ENCODE measurements at places on chromosomes 3 and 15.

DNA sequence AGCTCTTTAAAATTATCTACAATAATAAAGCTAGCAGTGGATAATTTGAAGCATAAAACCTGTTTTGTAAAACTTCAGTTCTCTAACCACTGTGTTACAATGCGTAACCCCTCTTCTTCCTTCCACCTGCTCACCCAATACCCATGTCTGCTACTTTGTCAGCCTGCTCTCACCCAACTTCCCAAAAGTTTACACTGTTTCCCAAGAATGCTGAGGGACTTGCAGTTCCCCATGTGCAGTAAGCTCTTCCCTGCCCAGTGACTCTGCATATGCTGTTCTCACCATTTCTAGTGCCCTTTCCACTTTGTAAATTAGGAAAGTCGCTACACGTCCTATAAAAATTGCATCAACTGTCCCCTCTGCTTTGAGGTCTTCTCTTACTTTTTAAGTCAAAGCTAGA is 315.9 kb upstream of the SEMA6D start:
- DNase-seq, result no peak

DNA sequence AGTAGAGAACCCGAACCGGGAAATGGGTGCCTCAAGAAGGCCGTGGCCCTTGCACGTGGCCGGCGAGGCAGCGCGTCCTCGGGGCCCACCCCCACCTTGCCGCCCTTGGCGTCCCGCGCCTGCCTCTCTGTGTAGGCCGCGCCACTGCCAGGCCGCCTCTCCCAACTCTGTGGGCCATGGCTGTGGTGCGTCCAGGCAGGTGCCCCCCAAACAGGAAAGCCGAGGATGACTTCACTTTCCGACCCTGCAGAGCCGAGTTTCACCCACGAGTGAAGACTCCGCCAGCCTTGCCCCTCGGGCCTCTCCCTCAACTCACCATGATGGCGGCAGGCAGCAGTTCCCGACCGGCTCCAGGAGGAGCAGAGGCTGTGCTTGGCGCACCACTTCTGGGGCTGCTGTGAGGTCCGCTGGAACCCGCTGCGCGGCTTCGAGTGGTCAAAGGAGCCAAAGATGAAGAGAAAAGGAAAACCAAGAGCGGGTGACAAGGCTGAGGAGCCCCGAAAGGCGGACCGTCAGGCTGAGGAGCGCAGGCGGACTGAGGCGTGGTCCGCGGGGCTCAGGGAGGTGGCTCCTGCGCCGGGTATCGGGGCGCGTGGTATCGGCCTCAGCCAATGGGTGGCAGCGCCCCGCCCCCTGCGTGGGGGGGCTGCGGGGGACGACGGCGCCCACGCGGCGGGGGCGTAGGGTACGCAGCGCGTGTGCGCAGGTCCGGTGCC is at the start of gene DAZL:
Gene DAZL, minus strand, starts transcription at position 537 of the 716 bp plus-strand sequence. Its CDS starts 218 bp downstream, at position 319.
- DNase-seq, result no peak

GRCh38 chr3:3119393-3119851 is 7.3 kb upstream of the TRNT1 start:
- DNase-seq, result no peak

- DNase-seq, result no peak
These were observed 424.0 kb upstream of the C2CD4B start for GRCh38 chr15:62588938-62589670.

- DNase-seq, result no peak
These were observed 41.5 kb downstream of the RBP2 start for GRCh38 chr3:139434764-139435307.

DNA sequence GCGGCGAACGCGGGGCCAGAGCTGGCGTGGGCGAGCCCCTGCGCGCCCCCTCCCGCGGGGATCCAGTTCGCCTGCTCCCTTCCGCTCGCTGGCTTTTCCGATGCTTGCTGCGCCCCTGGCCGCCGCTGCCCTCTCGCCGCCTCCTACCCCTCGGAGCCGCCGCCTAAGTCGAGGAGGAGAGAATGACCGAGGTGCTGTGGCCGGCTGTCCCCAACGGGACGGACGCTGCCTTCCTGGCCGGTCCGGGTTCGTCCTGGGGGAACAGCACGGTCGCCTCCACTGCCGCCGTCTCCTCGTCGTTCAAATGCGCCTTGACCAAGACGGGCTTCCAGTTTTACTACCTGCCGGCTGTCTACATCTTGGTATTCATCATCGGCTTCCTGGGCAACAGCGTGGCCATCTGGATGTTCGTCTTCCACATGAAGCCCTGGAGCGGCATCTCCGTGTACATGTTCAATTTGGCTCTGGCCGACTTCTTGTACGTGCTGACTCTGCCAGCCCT is 721 bp downstream of the P2RY1 start:
- peak; percentile 8 for DNase-seq

- no peak for DNase-seq
These were observed 88.1 kb downstream of the ADAMTS9 start for GRCh38 chr3:64599651-64600050.

- DNase-seq, result peak; percentile 33
These were observed 410.6 kb upstream of the WNT5A start for GRCh38 chr3:55897573-55898224.

DNA sequence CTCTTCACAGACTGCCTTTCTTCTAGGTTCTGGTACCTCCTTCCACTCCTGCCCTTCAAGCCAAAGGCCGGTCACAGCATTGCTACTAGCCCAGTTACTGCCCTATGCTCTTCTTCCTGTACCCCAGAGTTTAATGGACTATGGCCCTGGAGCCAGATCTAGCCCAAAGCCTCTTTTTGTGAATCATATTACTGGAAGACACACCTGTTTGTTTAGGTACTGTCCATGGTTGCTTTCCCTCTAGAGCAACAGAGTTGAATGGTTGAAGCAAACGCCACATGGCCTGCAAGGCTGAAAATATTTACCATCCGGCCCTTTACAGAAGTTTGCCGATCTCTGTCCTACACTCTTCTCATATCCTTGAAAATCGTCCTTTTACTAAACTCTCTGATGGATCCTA is 47.0 kb downstream of the PDZRN3 start:
- DNase-seq, result no peak
